Hepatocyte (in vitro differentiated cells): ENCODE measurements at places on chromosomes 1 and 21. TPM values are rescaled to one million over a fixed set of nuclear protein-coding genes. Genes with fewer than 3 reads are reported as not detected.
A peak's percentile ranks its signal among the peaks of the same experiment; 100 is the strongest.

- no peak for DNase-seq
- no peak overlapping the region for H3K27ac ChIP-seq
- peaks cover 15% of the 10 kb centered on the region for H3K4me1 ChIP-seq
- no peaks in the 10 kb centered on the region for H3K27me3 ChIP-seq
Observed at GRCh38 chr21:41775149-41775472, 8.3 kb upstream of the RIPK4 start.

- H3K4me1 ChIP-seq, result peaks cover 10% of the 10 kb centered on the region
- DNase-seq, result no peak
- no peaks in the 10 kb centered on the region for H3K36me3 ChIP-seq
- H3K27ac ChIP-seq, result no peak overlapping the region
Observed at GRCh38 chr1:164678136-164678700, 119.2 kb downstream of the PBX1 start.

DNA sequence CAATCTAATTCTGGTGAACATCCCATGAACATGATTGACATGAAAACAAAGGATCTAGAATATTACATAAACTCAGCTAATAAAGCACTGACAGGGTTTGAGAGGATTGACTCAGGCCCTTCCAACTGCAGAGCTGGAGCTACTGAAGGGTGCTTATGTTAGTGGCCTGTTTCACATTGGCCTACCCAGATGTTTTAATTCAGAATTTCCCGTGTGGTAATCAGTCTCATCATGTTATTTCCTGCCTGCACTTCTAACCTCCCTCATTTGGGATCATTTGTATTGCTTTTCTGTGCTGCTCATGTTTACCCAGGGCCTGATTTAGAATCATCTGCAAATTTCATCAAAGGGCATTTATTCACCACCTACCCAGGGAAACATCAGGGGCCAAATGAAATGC, 270.3 kb downstream of the PLPP3 start:
- no peak overlapping the region for H3K4me3 ChIP-seq
- peaks cover 7% of the 10 kb centered on the region for H3K4me1 ChIP-seq
- DNase-seq, result no peak
- H3K27ac ChIP-seq, result no peak overlapping the region

DNA sequence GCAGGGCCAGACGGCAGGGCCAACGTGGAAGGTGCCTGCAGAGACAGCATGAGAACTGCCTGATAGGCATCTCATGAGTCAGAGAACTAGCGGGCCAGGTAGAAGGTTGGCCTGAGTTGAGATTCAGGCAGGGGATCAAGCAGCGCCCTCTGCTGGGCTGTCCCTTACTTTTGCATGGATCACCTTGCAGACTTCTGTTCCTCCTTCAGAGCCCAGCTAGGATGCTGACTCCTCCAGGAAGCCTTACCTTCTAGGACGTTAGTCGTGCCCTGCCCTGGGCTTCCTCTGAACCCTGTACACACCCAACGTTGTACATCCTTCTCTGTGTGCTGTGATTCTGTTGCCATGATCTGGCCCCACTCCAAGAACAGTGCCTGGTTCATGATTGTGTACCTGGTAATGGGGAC, 231.3 kb upstream of the VAMP3 start:
- H3K4me1 ChIP-seq, result peaks cover 7% of the 10 kb centered on the region
- DNase-seq, result peak; percentile 79
- H3K4me3 ChIP-seq, result no peak overlapping the region

- H3K4me1 ChIP-seq, result no peaks in the 10 kb centered on the region
Observed at GRCh38 chr1:58422436-58422835, 124.1 kb downstream of the OMA1 start.

- no peaks in the 10 kb centered on the region for H3K27me3 ChIP-seq
- no peaks in the 10 kb centered on the region for H3K36me3 ChIP-seq
- DNase-seq, result no peak
- H3K4me1 ChIP-seq, result peaks cover 10% of the 10 kb centered on the region
- H3K27ac ChIP-seq, result no peak overlapping the region
- no peak overlapping the region for H3K4me3 ChIP-seq
Observed at GRCh38 chr1:111164151-111164550, 24.1 kb downstream of the CEPT1 start.

DNA sequence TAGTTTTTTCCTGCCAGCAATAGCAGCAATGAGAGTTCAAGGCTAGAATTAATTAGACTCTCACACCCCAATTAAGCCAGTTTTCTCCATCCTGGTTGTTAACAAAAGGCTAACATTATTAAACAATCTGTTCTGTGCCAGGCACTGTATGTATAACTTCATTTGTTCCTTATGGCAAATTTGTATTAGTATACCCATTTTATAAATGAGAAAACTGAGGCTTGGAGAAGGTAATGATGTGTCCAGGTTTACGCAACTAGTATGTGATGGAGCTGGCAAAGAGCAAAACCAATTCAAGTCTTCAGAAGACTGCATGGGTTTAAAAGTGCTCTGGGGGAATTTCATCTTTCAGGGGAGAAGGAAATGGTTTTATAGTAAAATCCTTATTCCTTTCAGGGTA, 38.3 kb upstream of the SLC9A1 start:
- no peak overlapping the region for H3K4me3 ChIP-seq
- H3K4me1 ChIP-seq, result peaks cover 3% of the 10 kb centered on the region
- H3K36me3 ChIP-seq, result no peaks in the 10 kb centered on the region
- no peaks in the 10 kb centered on the region for H3K27me3 ChIP-seq
- H3K27ac ChIP-seq, result peak overlapping the region; percentile 31

Gene CENPF
- 8.3 and 15.3 TPM in 2 replicates for polyA plus RNA-seq

Gene C1orf115
- 27.2 and 42.3 TPM in 2 replicates for polyA plus RNA-seq

Gene B3GALNT2
- polyA plus RNA-seq, result 8.1 and 15.4 TPM in 2 replicates

Gene GJA8
- polyA plus RNA-seq, result not detected in 2 replicates
